ENCODE measurements at places on chromosomes 12 and 14. TPM values are rescaled to one million over a fixed set of nuclear protein-coding genes. Genes with fewer than 3 reads are reported as not detected.

- no peaks in the 10 kb centered on the region for H3K36me3 ChIP-seq
- peaks cover 15% of the 10 kb centered on the region for H3K4me1 ChIP-seq
- DNase-seq = no peak
- no peak overlapping the region for H3K4me3 ChIP-seq
- no peak overlapping the region for H3K27ac ChIP-seq
These were observed 6.1 kb upstream of the SNAPC1 start for GRCh38 chr14:61756135-61756534.

GRCh38 chr12:121858662-121859572 is at the start of gene HPD:
HPD (minus strand) TSS chr12:121858859; CDS start chr12:121858823, 36 bp downstream.
- peak within 1 kb of the TSS; percentile 78 for H3K27ac ChIP-seq
- H3K4me1 ChIP-seq = peaks cover 9% of the 10 kb centered on the region
- H3K4me3 ChIP-seq = no peak within 1 kb of the TSS

- no peak for DNase-seq
- no peaks in the 10 kb centered on the region for H3K27me3 ChIP-seq
- no peaks in the 10 kb centered on the region for H3K36me3 ChIP-seq
- no peak overlapping the region for H3K4me3 ChIP-seq
These were observed 236.1 kb upstream of the DIO2 start for GRCh38 chr14:80447392-80447791.

DNA sequence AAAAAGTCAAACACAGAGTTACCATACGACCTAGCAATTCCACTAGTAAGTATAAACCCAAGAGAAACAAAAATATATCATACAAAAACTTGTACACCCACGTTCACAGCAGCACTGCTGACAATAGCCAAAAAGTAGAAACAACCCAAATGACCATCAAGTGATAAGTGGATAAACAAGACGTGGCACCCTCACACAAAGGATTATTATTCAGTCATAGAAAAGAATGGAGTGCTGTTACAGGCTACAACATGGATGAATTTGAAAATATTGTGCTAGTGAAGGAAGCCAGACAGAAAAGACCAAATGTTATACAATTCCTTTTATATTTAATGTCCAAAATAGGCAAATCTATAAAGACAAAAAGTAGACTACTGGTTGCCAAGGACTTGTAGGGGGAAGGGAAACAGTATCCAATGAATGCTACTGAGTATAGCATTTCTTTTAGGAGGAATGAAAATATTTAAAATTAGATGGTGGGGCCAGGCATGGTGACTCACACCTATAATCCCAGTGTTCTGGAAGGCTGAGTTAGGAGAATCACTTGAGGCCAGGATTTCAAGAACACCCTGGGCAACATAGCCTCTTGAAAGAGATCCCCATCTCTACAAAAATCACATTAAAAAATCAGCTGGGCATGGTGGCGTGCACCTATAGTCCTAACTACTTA is 41.9 kb downstream of the SPTLC2 start:
- no peaks in the 10 kb centered on the region for H3K27me3 ChIP-seq
- DNase-seq = no peak
- no peak overlapping the region for H3K27ac ChIP-seq
- peaks cover 55% of the 10 kb centered on the region for H3K36me3 ChIP-seq
- H3K4me3 ChIP-seq = no peak overlapping the region

DNA sequence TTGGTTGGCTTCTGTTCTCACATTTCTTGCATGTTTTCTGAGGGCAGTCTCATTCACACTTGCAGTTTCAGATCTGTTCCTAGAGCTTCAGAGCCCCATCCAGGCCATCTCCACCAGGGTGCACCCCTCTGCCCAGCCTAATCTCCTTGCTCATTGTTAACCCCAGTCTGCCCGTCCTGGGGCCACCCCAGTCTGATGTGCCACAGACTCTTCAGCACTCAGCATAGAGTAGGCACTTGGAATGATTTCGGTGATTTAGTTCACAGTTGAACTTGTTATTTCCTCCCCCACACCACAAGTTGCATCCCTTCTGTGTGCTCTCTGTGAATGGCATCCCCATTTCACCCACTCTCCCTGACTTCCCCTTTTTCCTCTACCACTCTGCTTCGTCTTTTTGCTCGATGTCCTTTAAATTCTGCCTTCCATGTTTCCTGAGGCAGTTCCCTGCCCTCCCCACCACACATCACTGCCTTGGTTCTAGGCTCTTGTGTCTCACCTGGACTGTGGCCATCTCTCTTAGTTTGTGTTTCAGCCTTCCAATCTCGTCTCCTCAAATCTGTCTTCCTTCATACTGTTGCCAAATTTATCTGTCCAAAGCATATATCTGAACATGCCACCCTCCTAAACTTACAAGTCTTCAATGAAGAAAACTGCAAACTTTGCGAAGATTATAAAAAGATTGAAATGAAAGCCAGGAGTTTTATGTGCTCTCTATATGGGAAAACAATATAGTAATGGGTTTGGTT is 41.5 kb downstream of the ANO6 start:
- no peak for DNase-seq
- H3K4me3 ChIP-seq = no peak overlapping the region
- no peak overlapping the region for H3K27ac ChIP-seq

DNA sequence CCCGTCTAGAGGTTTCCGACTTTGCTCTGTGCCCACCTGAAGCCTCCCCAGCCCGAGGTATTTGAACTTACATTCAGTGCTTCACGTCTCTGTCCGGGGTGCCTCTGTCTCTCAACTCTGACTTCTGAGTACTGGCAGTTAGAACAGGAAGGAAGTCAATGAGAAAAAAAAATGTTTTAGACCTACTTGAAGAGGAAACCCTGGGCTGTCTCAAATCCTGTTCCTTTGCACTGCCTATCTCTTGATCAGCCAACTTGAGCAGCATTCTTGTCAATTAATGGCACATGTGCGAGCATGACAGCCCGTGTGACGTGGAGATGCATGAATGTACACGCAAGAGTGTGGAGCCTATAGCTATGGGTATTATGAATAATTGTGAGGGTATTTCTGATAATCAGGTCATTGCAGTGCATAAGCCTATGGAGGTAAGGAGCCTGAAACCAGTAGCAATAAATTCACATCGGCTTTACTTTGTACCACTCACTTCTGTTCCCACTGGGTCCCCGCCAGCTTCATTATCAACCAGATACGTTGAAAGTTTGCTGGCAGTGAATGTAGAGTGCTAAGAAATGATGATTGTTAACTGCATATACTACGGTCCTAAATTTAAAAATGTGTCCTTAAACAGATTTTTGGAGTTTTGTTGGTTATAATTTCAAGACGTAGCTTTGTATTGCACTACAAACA is at the start of gene ARHGDIB:
ARHGDIB (minus strand) TSS at position 136 of the 687 bp plus-strand sequence. CDS start 10,889 bp downstream, outside the sequence.
- DNase-seq = peak; percentile 58
- peaks cover 44% of the 10 kb centered on the region for H3K4me1 ChIP-seq
- no peaks in the 10 kb centered on the region for H3K27me3 ChIP-seq
- no peaks in the 10 kb centered on the region for H3K36me3 ChIP-seq

DNA sequence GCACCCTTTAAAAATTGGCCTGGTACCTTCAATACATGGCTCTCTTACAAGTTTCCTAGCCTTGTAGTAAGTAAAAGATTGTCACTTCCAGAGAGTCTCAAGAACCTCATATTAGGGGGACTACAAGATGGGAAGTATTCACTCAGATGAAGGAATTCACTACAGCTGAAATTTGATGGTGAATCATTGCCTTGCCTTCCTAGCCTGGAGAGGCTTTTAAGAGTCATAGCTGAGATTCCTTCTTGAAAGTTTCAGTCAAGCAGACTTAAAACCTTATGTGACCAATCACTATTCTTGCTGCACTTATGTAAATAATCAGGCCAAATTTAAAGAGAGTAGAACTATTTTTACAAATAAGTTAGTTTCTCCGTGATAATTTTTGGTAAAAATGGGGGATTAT is 451.6 kb downstream of the TRHDE start:
- DNase-seq = no peak
- H3K4me3 ChIP-seq = no peak overlapping the region
- no peak overlapping the region for H3K27ac ChIP-seq
- H3K27me3 ChIP-seq = no peaks in the 10 kb centered on the region
- H3K36me3 ChIP-seq = no peaks in the 10 kb centered on the region

- H3K27ac ChIP-seq = no peak overlapping the region
- no peak overlapping the region for H3K4me3 ChIP-seq
- H3K36me3 ChIP-seq = no peaks in the 10 kb centered on the region
These were observed 250.2 kb downstream of the KSR2 start for GRCh38 chr12:117718559-117718958.

GRCh38 chr14:37566811-37567371 is 28.2 kb downstream of the FOXA1 start:
- no peak overlapping the region for H3K4me3 ChIP-seq
- DNase-seq = no peak
- H3K4me1 ChIP-seq = no peaks in the 10 kb centered on the region
- no peaks in the 10 kb centered on the region for H3K27me3 ChIP-seq
- H3K36me3 ChIP-seq = no peaks in the 10 kb centered on the region

GRCh38 chr14:21099596-21099985 is 1.1 kb upstream of the ZNF219 start:
- no peaks in the 10 kb centered on the region for H3K27me3 ChIP-seq
- no peak for DNase-seq
- H3K36me3 ChIP-seq = no peaks in the 10 kb centered on the region
- H3K27ac ChIP-seq = peak overlapping the region; percentile 83
- H3K4me1 ChIP-seq = peaks cover 30% of the 10 kb centered on the region
- H3K4me3 ChIP-seq = peak overlapping the region; percentile 62

- peaks cover 65% of the 10 kb centered on the region for H3K4me1 ChIP-seq
- H3K27ac ChIP-seq = no peak overlapping the region
- no peak overlapping the region for H3K4me3 ChIP-seq
- no peak for DNase-seq
These were observed 8.0 kb downstream of the CNOT2 start for GRCh38 chr12:70251226-70251625.

The ATG101 gene
- total RNA-seq = 31.8 TPM

GRCh38 chr12:16220120-16220519 is 57.4 kb downstream of the SLC15A5 start:
- DNase-seq = no peak
- no peaks in the 10 kb centered on the region for H3K27me3 ChIP-seq
- no peak overlapping the region for H3K4me3 ChIP-seq
- H3K4me1 ChIP-seq = no peaks in the 10 kb centered on the region
- no peaks in the 10 kb centered on the region for H3K36me3 ChIP-seq

- H3K36me3 ChIP-seq = no peaks in the 10 kb centered on the region
- H3K4me1 ChIP-seq = no peaks in the 10 kb centered on the region
- H3K4me3 ChIP-seq = no peak overlapping the region
- no peaks in the 10 kb centered on the region for H3K27me3 ChIP-seq
- DNase-seq = no peak
These were observed 335.1 kb downstream of the GPHN start for GRCh38 chr14:66842911-66843512.

- H3K27ac ChIP-seq = no peak overlapping the region
- no peak for DNase-seq
- no peaks in the 10 kb centered on the region for H3K36me3 ChIP-seq
- H3K4me3 ChIP-seq = no peak overlapping the region
These were observed 930.2 kb upstream of the FOXG1 start for GRCh38 chr14:27836386-27836785.

DNA sequence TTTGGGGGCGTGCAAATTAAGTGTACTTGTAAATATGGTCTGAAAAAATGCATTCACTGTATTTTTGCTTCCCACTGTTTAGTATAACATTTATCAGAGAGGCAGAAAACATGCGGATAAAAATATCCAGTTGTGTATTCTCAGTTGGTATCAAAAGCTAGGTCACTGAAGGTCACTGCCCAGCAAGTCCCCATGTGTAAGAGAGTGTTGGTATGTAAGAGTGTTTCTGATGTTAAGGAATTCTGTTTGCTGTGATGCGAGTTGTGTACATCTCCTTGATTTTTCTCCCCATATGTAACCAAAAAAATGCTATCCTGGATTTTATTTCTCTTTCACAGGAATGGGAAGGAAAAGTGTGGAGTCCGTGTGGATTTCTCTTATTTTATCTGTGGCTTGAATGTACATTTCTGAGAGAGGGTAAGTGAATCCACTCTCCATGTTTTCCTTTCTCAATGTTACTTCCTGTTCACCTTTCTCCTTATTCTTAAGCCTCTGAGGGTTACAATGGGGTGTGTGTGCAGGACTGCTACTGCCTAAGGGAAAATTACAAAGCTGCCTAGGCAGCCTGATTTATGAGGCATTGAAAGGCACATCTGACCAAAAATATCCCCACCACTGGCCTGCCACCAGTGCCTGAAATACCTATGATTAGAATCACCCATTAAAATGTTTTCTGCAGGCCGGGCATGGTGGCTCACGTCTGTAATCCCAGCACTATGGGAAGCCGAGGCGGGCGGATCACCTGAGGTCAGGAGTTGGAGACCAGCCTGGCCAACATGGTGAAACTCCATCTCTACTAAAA is 97.9 kb upstream of the USP44 start:
- peaks cover 7% of the 10 kb centered on the region for H3K4me1 ChIP-seq
- H3K27me3 ChIP-seq = no peaks in the 10 kb centered on the region
- no peak overlapping the region for H3K27ac ChIP-seq
- DNase-seq = no peak

The KRT82 gene
- total RNA-seq = not detected

The IRF9 gene
- total RNA-seq = 158 TPM

The COX8C gene
- total RNA-seq = not detected

DNA sequence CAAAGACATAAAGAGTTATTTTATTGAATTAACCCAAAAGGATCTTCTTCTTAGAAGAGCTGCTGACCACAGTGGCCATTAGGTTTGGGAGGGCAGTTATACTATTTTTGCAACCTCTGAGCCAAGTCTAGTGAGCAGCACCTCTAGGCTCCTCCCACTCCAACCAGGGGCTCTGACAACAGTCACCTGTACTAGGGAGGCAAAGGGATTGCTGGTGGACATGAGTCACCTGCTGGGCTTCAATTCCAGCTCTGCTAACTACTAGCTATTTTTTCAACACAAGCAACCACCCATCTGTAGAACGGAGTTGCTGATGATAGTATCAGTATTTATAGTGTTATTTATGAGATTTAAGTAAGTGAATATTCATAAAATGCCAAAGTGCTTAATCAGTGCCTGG is 166.0 kb downstream of the KLHL28 start:
- H3K4me3 ChIP-seq = no peak overlapping the region
- no peak overlapping the region for H3K27ac ChIP-seq
- DNase-seq = no peak

- DNase-seq = peak; percentile 56
- peak overlapping the region; percentile 36 for H3K27ac ChIP-seq
- peaks cover 15% of the 10 kb centered on the region for H3K4me1 ChIP-seq
- H3K27me3 ChIP-seq = peaks cover 49% of the 10 kb centered on the region
These were observed 35.5 kb upstream of the STON2 start for GRCh38 chr14:81435391-81436295.

GRCh38 chr12:14949631-14950030 is 11.3 kb upstream of the ERP27 start:
- H3K36me3 ChIP-seq = peaks cover 56% of the 10 kb centered on the region
- H3K4me1 ChIP-seq = peaks cover 94% of the 10 kb centered on the region
- no peak for DNase-seq
- H3K4me3 ChIP-seq = no peak overlapping the region
- H3K27me3 ChIP-seq = no peaks in the 10 kb centered on the region

DNA sequence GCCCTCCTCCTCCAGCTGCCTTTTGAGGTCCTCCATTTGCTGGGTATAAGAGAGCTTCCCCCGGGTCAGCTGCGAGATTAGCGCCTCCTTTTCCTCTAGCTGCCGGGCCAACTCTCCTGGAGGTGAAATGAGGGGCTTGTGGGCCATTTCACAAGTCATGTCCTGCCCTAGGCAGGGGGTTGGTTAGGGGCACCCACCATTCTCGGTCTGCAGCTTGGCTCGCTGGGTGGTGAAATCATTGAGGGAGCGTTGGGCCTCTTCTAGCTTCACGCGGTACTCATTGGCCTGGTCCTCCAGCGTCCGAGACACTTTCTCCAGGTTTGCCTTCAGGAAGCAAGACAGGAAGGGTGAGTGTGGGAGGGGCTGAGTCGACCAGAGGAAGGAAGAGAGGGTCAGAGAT is 12.6 kb downstream of the CMTM5 start:
- no peaks in the 10 kb centered on the region for H3K36me3 ChIP-seq
- no peak for DNase-seq
- H3K4me3 ChIP-seq = no peak overlapping the region
- H3K4me1 ChIP-seq = no peaks in the 10 kb centered on the region

The COL2A1 gene
- not detected for total RNA-seq

Measured in lower lobe of right lung (tissue), 2 donors.